ENCODE measurements at places on chromosomes 5 and 9.

DNA sequence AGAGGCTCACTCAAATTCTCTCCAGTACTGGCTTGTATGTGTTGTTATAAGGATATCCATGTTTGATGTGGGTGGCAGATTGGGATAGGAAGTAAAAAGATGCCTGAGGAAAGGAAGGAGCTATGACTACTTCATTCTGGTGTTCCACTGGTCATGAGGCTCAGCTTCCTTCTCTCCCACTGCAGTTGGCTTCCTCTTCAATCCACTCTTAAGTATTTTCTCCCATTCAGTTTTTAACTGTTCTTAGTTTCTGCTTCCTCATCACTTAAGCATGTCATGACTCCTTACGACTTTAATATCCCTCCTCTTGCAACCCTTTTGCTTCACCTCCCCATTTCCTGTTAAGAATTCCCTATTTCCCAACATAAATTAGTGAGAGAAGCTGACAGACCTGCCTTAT is 81.1 kb downstream of the PJA2 start:
- DNase-seq: no peak

- no peak for DNase-seq
Observed at GRCh38 chr5:150651924-150652671, 9.0 kb upstream of the MYOZ3 start.

- no peak for DNase-seq
Observed at GRCh38 chr5:116669261-116670031, 94.8 kb upstream of the SEMA6A start.

GRCh38 chr5:68026092-68026885 is 189.3 kb upstream of the PIK3R1 start:
- DNase-seq: no peak

DNA sequence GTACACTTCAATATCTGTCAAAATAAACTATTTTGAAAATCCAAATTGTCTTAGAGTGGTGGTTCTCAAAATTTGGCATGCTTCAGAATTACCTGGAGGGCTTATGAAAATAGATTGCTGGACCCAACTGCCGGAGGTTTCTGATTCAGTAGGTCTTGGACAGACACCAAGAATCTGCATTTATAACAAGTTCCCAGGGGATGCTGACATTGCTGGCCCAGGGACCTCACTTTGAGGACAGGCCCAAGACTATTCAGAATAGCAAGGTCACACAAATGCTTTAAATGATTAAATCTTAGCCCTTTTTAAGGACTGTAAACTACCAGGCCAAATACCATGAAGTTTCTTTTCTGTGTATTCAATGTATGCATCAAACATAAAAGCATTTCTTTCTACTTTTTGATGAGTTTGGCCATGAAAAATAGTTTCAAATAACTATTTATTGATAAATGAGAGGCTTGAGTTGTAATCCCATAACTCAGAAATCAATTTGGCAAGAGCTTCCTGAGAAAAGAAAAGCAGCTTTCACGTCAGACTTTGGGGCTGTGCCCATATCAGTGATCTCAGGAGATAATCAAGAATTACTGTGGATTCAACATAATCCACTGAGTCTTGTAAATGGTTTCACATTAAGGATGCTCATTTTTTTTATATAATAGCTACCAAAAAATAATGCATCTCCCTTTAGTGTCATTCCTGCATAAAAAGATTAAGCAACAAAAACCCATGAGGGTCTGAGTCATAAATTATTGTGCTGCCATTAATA is 191.4 kb downstream of the FRMD3 start:
- no peak for DNase-seq

GRCh38 chr9:109776391-109776790 is 3.6 kb upstream of the PALM2AKAP2 start:
- DNase-seq: no peak

GRCh38 chr5:151758141-151758429 is 346 bp downstream of the ATOX1 start:
- DNase-seq: peak; percentile 35

- no peak for DNase-seq
Observed at GRCh38 chr9:90724112-90724511, 77.5 kb upstream of the SYK start.

DNA sequence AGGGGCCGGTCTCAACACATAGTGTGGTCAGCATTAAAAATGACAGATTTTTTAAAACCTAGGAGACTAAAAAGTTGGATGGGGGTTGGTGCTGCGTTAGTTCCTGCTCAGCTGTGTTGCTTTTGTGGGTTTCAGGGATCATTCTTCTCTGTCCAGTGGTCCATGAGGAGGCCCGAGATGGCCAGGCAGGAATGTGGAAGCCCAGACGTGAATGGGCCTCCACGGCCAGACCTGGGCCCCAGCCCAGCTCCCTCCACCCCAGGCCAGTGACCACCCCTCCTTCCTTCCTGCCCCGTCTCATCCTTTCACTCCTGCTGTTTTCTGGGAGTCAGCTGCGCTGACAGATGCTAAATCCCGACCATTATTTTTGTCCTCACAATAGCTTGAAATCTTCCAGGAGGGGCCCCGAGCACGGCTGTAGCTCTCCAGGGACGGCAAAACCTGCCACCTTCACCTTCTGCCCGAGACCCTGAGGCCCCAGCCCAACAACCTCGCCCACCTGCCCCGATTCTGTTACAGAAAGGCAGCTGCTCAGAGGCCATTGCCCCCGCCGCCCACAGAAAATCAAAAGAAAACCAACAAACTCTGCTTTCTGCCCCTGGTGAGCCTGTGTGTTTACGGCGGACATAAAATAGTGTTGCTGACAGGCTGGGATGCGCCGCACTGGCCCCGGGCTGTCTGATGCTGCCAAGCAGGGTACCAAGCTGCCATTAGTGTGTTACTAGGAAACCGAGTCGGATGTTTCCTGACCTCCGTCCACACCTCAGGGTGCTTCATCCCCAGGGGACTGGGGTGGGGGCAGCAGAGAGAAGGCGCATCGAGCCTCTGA is 83.7 kb upstream of the SARDH start:
- no peak for DNase-seq

DNA sequence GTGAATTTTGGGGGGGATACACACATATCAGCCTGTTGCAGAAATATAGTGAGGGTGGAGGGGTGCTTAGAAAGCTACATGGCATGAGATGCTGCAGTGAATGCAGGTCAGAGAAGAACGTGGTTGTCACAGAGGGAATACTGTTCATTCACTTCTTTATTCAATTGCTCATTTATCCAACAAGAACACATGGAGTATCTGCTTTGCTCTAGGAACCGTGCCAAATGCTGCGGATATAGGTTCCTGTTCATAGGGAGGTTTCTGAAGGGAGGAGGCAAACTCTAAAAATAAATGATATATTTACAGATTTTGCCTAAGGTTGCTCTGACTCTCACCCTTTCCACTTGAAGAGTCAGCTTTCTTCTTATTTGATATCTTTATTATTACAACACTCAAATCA is 444.3 kb upstream of the CLINT1 start:
- DNase-seq: no peak

DNA sequence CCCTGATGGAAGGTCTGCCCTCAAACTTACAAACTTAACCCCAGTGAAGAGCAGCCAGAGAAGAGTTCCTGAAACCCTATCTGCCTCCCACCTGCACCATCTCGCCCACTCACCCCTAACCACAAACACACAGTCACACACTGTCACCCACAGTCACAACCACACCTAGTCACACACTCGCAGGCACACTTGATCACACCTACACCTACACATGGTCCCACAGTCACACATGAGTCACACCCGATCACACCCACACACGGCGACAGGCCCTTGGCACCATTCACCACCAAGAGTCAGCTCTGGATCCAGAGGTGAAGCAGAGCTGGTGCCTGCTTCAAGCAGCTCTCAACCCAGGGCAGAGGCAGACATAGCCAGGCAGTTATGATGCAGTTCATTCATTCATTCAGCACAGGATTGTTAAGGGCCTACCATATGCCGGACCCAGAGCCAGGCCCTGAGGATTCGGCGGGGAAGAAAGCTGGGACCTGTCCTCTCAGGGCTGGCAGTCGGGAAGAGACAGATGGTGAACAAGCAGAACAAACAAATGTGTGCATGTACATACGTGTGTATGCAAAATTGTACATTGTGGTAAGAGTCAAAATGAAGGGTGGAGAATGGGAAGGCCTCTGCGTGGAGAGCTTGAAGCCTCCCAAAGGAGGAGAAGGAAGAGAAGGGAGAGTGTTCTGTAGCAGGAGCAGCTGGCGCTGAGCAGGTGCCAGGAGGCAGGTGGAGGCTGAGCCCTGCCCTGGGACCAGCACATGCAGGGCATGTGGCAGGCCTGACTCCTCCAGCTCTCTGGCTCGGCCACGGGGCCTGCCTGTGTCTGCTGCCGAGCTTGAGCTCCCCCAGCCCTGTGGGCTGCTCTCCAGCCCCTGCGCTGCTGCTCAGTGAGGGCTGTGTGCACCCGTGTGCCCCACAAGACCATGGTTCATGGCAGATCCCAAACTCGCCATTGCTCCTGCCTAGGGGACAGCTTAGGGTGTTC is 6.4 kb downstream of the TSPAN17 start:
- DNase-seq: no peak

- DNase-seq: no peak
Observed at GRCh38 chr9:121357011-121357410, 13.0 kb downstream of the STOM start.

DNA sequence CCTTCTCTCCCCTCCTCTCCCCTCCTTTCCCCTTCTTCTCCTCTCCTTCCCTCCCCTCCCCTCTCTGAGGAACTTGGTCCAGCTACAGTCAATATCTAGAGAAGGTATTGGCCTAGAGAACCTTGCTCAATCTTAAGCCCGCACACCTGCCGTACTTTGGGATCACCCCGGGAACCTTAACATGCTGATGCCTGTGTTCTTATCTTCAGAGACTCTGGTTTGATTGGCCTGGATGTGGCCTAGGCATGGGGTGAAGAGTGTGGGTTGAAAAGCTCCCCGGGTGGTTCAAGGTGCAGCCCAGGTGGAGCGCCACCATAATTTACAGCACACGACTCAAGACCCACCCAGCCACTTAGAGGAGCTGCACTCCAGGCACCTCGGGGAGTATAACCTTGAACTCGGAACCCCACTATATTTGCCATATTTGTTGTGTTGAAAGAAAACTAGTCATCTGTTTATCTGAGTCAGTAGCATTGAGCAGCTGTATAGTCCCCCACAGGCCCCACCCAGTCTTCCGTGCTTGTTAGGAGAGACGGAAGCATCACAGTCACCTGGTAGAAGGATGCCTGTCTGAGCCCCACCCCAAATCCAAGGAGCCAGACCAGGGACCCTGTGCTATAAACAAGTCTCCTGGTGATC is 14.4 kb upstream of the PHF19 start:
- DNase-seq: no peak

DNA sequence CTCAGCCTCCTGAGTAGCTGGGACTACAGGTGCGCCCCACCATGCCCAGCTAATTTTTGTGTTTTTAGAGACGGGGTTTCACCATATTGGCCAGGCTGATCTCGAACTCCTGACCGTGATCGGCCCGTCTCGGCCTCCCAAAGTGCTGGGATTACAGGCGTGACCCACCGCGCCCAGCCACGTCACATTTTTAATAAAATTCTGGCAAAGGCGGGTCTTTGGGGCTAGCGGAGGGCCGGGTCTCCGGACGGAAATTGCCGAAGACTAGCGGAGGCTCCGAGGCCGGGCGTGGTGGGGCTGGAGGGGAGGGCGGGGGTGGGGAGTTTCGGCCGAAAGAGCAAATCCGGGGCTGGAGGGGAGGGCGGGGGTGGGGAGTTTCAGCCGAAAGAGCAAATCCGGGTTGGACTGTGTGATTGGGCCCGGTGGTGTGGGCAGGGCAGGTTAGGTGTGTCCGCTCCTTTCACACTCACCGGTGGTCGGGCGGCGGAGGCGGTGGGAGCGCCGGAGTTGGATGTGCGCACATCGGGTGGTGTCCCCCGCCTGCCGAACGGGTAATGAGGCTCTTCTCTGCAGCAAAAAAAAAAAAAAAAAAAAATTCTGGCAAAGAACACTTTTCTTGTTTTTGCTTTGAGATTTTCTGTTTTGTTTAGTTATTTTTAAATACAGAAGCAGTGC is 27.1 kb downstream of the RUFY1 start:
- no peak for DNase-seq

GRCh38 chr5:155850370-155850769 is 476.6 kb upstream of the SGCD start:
- DNase-seq: no peak

- DNase-seq: no peak
Observed at GRCh38 chr9:136367296-136368145, 4.0 kb upstream of the DNLZ start.

- no peak for DNase-seq
Observed at GRCh38 chr9:130018265-130018664, 24.7 kb downstream of the FNBP1 start.

GRCh38 chr9:124673063-124673462 is 98.0 kb downstream of the NR6A1 start:
- no peak for DNase-seq

- DNase-seq: peak; percentile 33
Observed at GRCh38 chr9:137027369-137028262, at the start of gene ABCA2. ABCA2 (minus strand) TSS chr9:137028237; CDS start chr9:137028140, 97 bp downstream.

DNA sequence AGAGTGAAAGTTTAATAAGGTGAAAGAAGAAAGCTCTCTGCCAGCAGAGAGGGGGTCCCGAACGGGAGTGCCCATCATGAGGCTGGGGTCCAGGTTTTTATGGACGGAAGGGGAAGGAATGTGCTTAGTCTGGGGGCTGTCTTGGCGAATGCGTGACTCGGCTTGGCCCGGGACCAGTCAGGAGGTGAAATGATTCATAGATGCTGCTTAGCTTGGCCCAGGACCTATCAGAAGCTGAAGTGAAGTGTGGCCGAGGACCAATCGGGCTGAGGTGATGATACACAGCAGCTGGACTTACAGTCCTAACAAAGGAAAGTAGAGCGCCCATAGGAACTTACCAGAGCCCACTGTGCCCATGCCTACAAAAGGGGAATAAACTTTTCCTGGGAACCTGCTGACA is 3.9 kb upstream of the FKTN start:
- DNase-seq: no peak

- no peak for DNase-seq
Observed at GRCh38 chr5:8528106-8528505, 659.2 kb downstream of the MTRR start.

- no peak for DNase-seq
Observed at GRCh38 chr5:168215646-168216045, 75.8 kb upstream of the WWC1 start.

GRCh38 chr9:18256568-18256967 is 217.4 kb upstream of the ADAMTSL1 start:
- no peak for DNase-seq

DNA sequence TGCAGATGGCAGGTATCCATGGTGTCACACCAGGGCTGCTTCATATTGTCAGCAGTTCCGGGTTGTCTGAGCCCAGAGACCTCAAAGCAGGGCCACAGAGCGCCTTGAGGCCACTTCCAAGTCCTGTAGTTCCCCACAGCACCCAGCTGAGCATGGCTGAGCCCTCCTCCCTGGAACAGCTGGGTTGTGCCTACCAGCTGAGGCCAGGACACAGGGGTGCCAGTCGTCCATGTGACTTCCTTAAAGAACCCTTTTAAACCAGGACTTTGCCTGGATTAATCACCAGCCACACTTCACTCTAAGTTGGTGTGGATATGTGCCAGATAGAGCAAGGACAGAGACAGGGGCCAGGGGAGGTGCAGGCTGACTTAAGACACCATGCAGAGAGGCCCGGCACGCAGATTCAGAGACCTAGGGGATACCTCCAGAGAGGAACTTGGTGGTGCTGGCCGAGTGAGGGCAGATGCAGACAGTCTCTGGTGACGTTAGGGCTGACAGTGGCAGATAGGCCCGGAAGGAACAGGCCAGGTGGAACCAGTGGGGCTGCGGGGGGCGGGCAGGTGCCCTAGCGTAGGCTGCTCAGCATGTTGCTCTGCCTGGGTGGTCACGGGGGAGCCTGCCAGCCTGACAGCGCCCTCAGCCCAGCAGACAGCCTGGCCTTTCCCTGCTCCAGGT is 142.7 kb downstream of the CACNA1B start:
- DNase-seq: no peak

Data from HEK293T (cell line).